D341Med (cell line): ENCODE measurements at places on chromosomes 16 and 17.
A peak's percentile ranks its signal among the peaks of the same experiment; 100 is the strongest.

DNA sequence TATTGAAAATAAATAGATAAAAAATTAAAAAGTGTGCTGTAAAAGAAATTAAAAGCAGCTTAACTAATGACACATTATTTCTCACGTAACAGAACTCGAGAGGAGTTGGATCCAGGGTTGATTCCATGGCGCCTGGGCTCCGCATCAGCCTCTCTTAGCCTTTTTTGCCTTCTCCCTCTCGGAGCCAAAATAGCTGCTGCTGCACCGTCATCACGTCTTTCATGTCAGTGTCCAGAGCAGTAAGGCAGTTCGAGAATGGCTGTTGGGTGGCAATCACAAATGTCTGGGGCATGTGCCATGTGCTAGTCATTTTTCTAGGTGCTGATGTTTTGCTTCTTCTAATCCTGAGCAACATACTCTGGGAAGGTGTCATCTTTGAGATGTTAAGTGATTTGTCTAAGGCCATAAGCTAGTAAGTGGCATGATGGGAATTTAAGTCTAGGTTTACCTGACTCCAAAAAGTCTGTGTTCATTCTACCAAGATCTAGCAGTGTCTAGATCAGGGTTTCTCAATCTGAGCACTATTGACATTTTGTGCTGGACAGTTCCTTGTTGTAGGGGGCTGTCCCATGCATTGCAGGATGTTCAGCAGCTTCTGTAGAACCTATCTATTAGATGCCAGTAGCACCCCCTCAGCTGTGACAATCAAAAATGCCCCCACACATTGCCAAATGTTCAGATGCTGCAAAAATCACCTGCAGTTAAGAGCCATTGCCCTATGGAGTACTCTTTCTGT, 280.4 kb downstream of the HAPSTR1 start:
- DNase-seq, result no peak

DNA sequence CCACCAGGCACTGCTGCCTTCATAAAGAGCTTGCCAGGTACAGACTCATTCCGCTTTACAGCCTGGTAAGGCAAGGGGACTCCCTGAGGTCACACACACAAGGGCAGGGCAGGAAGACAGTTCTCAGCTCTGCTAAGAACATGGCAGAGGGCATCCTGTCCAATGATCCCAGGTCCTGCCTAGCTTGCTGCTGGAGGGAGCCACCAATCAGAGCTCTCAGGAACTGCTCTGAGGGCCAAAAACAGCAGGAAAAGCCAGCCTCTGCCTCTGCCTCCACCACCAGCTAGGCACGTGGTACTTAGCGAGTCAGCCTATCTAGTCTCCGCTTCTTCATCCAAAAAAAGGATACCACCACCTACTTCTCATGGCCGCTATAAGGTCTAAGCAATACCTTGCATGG, 66.1 kb downstream of the GTF3C1 start:
- DNase-seq, result no peak

DNA sequence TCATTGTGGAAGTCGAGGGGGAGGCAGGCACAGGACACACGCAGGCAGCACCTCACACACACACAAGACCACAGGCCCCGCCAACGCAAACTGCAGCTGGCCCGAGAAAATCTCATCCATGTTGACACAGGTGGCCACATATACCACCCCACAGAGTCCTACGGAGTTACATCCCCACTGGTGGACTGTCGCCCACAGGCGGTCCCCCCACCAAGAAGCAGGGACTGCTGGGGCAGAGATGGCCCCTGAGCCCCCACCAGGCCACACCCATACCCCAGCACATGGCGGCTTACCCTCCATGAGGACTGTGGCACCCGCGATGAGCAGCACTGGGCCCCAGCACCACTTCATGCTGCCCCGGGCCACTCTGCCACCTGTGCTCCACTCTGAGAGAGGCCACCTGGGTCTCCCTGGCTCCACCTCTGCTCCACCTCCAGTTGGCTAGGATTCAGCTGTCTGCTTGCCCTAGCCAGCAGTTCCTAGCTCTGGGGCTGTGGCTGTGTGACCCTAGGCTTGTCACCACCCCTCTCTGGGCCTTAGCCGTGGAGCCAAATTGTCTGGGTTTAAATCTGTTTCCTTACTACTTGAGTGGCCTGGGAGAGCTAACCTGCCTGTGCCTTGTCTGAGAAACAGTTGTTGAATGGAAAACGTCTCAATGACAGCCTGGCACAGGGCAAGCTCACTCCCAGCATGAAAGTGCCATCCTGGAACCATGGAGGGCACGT, at the start of gene PRSS53:
TSS of gene PRSS53 (minus strand) at position 485 of the 725 bp plus-strand sequence. CDS start at position 351, 134 bp downstream.
- DNase-seq, result peak; percentile 20

DNA sequence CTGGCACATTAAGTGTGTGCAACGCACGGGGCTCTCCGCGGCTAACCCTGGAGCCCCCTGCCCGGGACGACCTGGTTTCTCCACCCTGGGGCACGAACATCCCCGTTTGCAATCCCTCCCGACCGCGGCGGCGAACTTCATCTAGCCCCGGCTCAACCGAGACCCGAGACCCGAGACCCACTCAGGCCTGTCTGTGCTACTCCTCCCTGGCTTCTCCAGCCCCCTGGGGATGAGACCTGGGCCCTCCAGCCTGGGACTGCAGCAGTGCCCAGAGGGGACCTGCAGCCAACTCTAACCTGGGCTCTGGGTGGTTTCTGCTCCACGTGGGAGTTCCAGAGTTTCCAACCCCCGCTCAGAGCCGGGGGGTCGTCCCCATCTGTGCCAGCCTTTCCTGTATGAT, 73.5 kb downstream of the TIMM22 start:
- DNase-seq, result no peak

GRCh38 chr16:674968-675883, at the start of gene RHBDL1:
Gene RHBDL1 (plus strand): TSS chr16:675671. CDS start chr16:675791, 120 bp downstream.
- DNase-seq, result no peak

DNA sequence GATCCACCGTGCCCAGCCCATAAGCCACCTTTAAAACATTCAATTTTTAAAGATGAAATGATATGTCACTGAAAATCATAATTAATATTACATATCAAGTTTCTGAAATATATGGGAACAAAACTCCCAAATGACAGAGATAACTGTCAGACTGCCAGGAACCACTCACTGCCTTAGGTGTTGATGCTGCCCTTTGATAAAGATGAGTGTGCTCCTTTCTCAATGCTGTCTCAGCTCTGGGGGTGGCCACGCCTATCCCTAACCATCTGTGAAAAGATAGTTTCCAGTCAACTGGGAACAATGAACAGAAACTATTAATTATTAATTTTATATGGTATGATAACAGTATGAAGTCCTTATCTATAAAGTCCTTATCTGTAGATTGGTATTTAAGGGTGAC, 177.7 kb downstream of the MYO1D start:
- no peak for DNase-seq

- no peak for DNase-seq
Measured at GRCh38 chr16:31409433-31409832, 16.3 kb downstream of the ITGAD start.

GRCh38 chr17:3022197-3022596, 41.2 kb downstream of the OR1D5 start:
- no peak for DNase-seq

DNA sequence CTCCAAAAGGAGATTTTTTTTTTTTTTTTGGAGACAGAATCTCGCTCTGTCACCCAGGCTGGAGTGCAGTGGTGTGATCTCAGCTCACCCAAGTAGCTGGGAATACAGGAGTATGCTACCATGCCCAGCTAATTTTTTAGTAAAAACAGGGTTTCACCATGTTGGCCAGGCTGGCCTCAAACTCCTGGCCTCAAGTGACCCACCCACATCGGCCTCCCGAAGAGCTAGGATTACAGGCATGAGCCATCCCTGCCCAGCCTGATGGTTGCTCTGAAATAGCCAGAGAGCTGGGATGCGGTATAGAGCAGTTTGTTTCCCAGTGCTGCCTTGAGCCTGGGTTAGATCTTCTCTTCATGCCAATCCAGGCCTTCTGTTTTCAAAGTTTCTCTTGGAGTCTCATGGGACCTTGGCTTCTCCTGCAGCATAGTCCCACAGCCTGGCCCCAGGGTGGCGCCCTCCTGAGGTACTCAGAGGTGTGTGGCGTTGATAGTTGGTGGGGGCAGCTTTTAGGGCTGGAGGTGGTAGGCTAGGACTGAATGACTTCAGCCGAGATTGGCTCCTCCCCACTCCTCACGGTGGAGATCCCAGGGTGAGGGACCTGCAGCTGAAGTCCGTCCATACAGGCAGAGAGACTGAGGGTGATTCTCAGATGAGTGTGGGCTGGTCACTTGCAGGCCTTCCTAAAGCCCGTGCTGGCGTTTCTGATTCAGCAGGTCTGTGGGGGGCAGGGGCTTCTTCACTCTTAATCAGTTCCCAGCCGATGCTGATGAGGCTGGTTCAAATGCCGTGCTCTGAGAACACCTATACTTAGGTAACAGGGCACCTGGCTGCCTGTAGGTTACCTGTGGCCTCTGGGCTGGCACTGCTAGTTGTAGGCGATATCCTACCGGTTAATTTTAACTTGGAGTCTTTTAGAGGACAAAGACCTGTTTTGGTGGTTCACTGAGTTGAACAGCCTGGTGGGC, 52.0 kb downstream of the TNFRSF13B start:
- DNase-seq, result no peak

GRCh38 chr16:89860747-89861304, 12.6 kb upstream of the TCF25 start:
- DNase-seq, result peak; percentile 91

DNA sequence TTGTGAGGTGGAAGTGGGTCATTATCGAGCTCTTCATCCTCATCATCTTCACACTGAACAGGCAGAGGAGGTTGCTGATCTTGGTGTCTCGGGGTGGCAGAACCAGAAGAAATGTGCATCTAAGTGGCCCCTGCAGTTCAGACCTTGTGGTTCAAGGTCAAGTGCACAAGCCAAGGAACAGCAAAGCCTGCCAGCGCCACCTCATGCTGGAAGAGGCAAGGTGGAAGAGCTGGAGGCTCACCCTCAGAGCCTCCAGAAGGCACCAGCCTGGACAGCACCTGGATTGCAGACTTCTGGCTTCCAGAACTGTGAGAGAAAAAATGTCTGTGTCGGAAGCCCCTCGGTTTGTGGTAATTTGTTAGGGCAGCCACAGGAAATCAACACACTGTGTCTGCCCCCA, 32.7 kb downstream of the IFT140 start:
- DNase-seq, result no peak

DNA sequence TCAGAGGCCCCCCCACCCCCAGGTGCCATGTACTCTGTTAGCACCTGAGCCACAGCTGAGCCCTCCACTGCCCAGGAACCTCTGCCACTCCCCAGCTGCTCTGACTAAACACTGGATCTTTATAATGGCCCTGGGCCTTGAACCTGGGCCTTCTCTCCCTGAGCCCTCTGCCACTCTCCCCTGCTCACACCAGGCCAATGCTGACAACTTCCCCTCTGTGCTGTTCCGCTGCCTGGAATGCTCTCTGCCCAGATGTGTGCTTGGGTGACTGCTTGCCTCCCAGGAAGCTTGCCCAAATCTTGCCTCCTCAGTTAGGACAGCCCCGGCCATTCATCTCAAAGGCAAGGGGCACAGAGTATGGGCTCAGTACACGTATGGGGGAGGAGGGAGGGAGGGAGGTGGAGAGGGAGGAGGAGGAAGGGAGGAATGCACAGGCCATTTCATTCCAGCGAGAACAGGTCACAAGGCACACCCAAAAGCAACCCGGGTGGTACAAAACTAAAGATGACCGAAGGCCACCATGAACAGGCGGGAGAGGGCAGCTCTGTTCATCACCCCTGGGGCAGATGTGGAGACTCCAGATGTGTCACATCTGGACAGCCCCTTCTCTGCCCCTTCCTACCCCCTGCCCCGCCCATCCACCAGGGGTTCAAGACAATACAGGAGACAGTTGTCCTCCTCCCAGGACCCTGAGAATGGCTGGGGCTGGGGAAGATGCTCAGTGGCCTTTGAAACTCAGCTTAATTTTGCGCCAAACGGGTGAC, 15.3 kb upstream of the TNFRSF13B start:
- no peak for DNase-seq

GRCh38 chr16:3363793-3364192, 8.1 kb downstream of the OR2C1 start:
- DNase-seq, result no peak

GRCh38 chr16:65497571-65497970, 375.7 kb upstream of the CDH11 start:
- no peak for DNase-seq

- DNase-seq, result no peak
Measured at GRCh38 chr16:20147091-20147490, 73.4 kb upstream of the GPR139 start.

DNA sequence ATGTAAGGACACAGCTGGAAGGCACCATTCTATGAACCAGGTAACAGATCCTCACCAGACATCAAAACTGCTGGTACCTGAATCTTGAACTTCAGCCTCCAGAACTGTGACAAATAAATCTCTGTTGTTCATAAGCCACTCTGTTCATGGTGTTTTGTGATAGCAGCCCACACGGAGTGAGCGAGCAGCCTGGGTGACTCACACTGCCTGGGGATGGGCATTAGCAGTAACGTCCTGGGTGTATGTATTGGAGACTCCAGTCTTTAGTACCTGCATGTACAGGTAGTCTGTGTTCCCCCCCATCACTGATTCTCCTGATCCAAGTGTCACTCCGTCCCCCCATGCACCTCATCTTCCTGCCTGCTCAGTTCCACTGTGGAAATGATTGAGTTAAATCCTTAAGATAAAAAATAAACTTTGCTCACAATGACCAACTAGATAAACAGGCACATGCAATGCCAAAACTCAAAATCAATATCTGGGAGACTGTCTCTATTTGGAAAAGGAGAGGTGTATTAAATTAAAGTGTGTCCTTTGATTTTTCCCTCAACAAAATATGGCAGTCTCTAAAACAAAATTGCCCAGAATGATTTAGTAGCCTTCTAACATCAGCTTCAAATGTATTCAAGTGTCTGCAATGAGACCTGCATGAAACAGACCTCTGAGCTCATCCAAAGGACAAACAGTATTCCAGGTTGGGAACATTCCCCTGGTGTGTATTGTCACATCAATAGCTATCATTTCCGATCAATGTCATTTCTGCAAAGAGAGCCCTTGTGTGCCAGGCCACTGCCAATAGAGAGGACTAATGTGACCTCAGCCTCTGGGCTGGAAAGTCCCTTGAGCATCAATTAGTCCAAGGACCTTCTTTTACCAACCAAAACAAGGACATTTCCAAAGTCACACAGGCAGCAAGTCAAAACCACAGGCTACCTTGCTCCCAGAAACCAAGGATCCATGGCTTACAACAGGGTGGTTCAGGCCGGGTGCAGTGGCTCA, 12.2 kb upstream of the VAT1L start:
- DNase-seq, result no peak

DNA sequence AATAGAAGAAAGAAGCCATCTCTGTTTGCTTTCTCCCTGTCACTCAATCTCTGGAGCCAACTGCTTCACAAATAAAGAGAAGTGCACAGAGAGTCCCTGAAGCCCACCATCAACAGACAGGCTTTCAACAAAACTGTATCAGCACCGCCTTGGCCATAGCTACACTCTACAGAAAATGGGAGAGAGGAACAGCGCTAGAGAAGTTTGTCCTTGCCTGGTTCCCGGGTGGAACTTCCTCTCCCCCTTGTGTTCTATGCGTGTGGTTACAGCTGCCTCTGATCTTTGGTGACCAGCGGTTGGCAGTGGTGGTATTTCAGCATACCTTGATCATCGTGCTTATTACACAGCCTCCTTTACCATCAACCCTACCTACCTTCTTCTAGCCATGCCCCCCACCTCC, 91.4 kb upstream of the CCL2 start:
- DNase-seq, result peak; percentile 60
